Amniotic stem cell (primary cell): ENCODE measurements at places on chromosomes 12 and 14.
A peak's percentile ranks its signal among the peaks of the same experiment; 100 is the strongest.

DNA sequence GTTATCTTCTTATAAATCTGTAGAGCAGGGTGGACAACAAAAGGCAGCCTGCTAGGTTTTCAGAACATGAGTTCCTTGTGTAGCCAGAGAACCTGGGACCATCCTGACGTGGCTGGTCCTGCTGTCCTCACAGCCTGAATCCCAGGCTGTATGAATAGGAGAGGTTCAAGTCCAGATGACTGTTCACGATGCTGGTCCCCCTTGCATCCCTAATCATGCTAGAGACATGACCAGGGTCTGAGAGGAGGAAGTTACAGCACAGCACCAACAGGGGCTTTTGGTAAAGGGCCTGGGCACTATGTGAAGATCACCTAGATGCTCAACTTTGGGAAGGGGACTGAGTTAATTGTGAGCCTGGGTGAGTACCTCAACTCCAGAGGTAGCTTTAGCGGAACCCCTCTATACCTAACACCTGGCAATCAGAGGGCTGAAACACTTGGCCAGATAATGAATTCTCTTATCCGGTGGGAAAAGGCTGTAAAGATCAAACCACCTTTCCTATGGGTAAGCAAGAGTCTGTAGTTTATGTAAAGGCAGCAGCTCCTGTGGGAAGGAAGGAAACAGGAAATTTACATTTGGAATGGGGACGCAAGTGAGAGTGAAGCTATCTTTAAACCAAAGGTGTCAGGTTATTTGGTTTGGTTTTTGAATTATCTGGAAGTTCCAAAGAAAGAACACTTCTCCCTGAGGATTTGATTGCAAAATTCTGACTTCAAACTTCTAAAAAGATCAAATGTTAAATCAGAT, 112.8 kb downstream of the DAD1 start:
- no peak for DNase-seq

DNA sequence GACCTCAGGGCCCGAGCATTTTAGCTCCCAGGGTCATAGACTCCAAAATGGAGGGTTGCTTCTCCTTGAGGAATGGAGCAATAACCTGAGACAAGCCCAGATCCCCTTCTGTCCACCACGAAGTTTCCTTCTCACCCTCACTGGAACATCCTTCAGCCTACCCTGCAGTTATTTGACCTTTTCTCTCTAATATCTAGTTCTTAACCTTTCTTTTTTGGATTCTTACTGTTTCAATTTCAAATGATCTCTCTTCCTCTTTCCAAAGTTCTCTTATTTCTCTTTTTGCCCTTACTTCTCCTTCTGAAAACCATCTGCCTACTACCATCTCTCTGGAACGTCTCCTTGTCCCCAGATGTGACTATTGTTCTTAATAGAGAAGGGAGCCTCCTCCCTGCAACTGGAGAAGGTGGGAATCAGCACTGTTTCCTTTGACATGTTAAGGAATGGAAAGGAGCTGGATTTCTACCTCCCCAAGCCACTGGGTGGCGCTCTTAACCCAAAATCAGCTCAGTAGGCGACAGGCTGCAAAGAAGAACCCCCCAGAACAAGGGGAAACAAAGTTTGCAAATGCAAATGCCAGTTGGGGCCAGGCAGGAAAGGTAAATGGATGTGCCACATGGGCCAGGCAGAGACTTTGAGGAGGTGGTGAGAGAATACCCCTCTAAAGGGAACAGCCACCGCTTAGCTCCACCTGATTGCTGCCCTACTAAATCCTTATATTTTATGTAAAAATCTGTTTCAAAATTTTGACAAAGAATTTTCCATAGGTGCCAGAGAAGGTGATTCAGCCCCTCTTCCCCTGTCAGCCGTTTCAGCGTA, 22.4 kb upstream of the PDE1B start:
- no peak for DNase-seq

DNA sequence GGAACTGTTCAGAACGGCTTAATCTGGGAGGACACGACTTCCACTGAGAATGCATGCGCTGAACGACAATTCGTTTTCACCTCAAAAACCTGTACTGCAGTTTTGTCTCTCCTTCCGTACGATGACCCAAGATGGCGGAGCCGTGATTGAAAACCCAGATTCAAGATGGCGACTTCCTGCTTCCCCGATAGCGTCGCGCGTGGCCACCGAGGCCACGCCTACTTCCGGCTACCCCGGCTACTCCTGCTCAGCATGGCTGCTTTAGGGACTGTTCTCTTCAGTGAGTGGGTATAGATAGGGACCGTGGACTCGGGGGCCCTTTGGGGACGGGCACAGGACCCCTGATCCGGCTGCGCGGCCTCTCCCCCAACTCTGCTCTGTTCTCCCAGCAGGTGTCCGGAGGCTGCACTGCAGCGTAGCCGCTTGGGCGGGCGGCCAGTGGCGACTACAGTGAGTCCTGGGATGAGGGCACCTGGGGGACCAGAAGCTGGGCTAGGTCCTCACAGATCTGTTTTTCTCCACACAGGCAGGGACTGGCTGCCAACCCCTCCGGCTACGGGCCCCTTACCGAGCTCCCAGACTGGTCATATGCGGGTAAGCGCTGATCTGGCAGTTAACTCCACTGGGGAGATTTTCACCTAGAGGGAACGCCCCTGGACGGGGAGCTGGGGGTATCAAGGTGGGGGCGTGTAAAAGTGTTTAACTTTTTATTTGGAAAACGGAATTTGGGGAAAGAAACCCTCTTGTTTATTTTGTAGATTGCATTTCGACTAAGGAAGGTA, at the start of gene MRPL52:
TSS of gene MRPL52 (plus strand) at position 227 of the 782 bp plus-strand sequence. CDS start at position 253, 26 bp downstream.
- DNase-seq = peak; percentile 83

DNA sequence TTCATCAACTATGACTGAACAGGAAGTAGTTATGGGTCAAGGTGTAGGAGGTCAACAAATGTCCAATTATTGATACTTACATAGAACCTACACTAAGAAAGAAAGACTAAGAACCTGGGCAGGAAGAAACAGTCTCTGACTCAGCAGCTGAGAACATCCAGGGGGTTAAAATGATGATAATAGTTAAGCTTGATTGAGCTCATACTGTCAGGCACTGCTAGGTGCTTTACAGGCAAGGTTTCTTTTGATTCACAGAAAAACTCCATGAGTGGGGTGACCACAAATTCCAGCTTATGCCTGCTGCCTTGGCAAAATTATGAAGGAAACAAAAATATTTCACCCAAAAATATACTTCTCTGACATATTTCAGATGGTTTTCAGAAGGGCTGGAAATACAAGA, 75.0 kb downstream of the ACADS start:
- DNase-seq = no peak

GRCh38 chr12:538731-539539, 79.2 kb downstream of the B4GALNT3 start:
- no peak for DNase-seq

- DNase-seq = no peak
Measured at GRCh38 chr12:42969355-42969754, 379.8 kb upstream of the PRICKLE1 start.

DNA sequence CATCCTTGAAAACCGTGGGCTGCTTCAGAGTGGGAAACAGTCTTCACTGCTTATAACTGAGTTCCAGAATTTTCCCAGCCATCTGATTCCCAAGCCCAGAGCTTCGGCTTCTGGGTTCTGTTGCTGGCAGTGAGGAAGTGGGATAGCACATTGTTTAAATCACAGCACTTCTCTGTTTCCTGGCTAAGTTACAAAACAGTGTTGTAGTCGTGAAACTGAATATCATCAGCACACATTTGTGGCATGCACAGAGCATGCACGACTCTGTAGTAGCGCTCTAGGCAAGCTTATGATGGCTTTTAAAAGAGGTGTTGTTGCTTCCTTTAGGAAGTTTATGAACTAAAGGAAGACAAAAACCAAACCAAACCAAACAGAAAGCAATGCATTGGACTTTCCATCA, 1005.5 kb downstream of the NRXN3 start:
- no peak for DNase-seq

- DNase-seq = no peak
Measured at GRCh38 chr12:78392918-78393317, 471.7 kb upstream of the SYT1 start.

- no peak for DNase-seq
Measured at GRCh38 chr14:24670594-24670993, 36.6 kb upstream of the GZMB start.
